Foreskin keratinocyte (primary cell): ENCODE measurements at places on chromosomes 11 and 22. TPM values are rescaled to one million over a fixed set of nuclear protein-coding genes. Genes with fewer than 3 reads are reported as not detected.

- no peak for DNase-seq
These were observed 1045.9 kb upstream of the RAG2 start for GRCh38 chr11:37643968-37644367.

- peak; percentile 64 for DNase-seq
These were observed 45.6 kb downstream of the BCR start for GRCh38 chr22:23225724-23226496.

- no peak for DNase-seq
These were observed 812.2 kb downstream of the JRKL start for GRCh38 chr11:97201743-97202612.

GRCh38 chr11:68206211-68206610 lies 6.9 kb downstream of the KMT5B start:
- no peak for DNase-seq

DNA sequence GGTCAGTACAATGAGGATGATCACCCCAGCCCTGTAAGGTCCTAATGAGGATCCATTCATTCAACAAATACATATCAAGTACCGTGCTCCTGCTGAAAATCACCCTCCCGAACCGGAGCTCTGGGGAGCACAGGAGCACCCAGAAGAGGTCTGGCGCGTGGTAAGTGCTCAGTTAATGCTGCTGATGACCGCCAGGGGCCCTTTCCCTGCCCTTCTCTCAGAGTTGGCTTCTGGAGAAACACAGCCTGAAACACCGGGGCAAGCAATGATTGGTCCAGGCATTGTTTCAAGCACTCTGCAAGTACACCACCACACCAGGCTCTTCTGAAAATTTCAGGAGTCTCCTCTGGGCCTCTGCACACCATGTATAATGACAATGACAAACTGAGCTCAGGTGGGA lies 3.8 kb upstream of the CCDC86 start:
- DNase-seq = no peak

DNA sequence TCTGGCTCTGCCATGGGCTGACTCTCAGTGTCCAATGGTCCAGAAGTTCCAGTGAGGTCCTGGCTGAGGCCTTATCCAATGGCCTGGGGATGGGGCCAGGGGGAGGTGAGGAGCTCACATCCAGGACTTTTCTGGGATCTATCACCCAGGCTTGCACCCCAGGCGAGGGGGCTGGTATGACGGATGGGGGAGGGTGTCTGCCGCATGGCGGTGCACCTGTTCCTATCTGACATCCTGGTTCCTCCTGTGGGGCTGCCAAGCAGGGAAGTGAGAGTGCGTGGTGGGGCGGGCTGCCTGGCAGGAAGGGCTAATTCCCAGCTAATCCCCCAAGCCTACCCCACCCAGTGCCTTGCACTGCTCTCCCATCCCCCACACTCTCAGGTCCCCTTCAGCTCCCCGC lies 102.1 kb downstream of the NECTIN1 start:
- no peak for DNase-seq

- no peak for DNase-seq
These were observed 18.2 kb upstream of the WDR74 start for GRCh38 chr11:62857541-62857982.

DNA sequence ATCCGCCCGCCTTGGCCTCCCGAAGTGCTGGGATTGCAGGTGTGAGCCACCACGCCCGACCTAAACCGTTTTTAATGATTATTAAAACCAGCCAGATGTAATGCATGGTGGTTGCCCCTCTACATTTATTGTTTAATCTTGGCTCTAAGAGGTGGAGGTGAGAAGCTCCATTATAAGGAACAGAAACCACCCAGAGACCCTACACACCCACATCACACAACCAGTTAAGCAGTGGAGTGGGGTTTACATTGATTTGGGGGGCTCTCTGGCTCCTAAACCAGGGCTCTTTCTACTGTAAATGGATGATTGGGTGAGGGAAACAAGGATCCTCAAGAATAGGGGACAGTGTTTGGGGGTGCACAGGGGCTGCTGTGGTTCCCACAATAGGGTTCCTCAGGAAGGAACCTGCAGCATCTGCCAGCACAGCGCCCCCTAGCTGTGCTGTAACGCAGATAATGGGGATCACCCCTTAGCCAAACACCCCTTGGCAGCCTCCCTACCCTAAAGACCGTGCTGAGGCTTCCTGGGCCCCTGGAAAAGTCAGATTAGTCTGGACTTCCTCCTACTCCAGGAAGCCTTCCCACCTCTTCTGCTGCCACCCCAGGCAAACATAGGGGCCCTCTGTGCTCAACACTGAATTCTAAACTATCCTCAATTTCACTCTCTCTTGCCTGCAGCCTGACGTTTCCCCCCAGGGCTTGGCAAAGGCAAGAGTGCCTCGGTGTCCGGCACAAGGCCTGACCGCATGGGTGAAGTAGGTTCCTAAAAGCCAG lies 2.4 kb downstream of the MPST start:
- no peak for DNase-seq

DNA sequence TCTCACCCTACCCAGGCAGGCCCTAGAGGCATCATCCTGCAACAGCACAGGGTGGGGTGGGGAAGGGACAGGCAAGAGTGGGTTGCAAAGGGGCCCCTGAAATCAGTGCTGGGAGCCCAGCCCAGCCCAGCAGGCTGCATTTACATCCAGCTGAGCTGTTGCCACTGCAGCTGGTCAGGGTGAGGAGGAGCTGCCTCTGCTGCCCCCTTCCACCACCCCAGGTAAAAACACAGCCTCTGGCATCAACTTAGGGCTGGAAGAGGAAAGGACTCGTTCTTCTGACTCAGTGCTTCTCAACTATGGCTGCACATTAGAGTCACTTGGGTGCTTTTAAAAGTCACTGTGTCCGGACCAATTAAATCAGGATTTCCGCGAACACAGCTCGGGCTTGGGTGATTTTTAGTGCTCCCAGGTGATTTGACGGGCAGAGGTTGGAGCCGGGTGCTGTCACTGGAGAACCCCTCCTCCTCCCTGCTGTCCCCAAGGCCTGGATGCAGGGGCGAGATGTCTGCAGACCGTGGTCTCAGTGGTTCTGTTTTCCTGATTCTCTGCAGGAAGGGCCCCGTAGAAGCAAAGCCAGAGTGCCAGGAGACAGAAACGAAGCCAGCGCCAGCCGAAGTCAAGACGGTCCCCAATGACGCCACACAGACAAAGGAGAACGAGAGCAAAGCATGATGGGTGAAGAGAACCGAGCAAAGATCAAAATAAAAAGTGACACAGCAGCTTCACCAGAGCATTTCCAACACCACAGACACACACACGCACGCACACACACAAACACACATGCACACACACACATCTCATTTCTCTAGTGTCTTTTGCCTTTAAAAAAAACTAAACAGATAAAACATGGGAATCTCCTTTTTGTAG lies 39.4 kb upstream of the TTC12 start:
- DNase-seq = peak; percentile 39

DNA sequence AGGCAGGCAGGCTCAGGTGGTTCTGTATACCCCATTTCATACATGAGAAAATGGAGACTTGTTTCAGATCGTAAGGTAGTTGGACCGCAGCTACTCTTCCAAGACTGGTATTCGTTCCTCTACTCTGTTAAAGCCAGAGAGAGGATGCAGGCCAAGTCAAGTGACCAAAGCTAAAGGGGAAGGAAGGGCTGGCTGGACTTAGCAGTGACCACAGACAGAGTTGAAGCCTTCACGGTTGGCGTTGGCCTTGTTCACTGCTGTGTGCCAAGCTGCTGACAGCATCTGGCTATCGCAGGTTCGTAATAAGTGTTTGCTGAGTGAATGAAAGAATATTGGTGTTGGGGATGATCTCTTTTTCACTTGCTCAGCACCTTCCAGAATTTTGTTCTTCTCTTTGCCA lies 64.2 kb downstream of the PTPRJ start:
- DNase-seq = no peak

DNA sequence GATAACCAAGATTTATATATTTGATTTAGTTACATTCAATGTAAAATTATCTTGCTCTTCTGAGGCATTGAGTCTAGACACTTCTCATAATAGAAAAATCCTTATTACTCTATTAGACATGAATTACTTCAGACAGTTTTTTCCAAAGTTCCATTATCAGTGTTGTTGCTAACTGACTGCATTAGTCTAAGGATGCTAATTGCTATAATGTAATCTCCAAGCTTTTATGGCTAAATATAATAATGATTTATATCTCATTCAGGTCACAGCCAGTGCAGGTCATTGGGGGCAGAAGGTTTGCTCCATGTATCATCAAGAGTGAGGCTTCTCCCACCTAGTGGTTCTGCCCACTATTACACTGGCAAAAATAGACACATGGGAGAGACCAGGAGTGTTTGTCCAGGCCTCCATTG lies 377.2 kb upstream of the DDI1 start:
- DNase-seq = no peak

DNA sequence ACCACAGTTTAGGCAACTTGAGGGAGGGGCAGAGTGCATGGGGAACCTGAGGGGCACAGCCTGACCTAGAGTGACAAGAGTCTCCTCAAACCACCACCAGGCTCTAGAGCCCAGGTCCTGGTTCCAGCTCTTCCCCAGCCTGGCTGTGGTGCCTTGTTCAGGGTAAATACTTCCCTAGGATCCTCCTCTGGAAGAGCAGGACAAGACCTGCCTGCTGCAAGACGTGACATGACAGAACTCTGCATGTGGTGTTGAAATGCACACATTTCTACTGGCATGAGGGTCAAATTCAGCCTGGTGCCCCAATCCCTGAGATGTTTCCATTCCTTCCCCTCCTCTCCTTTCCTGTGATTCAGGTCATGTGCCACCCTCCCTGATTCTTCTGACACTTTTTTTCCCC lies 3.3 kb downstream of the SEC14L2 start:
- peak; percentile 82 for DNase-seq

GRCh38 chr11:90426442-90426841 lies 203.6 kb upstream of the CHORDC1 start:
- no peak for DNase-seq

- DNase-seq = no peak
These were observed 18.1 kb downstream of the MRTFA start for GRCh38 chr22:40618400-40618799.

GRCh38 chr11:36469881-36470802 lies 39.9 kb downstream of the TRAF6 start:
- no peak for DNase-seq

GRCh38 chr22:49655168-49655812 lies 172.4 kb downstream of the BRD1 start:
- no peak for DNase-seq

- no peak for DNase-seq
These were observed 35.4 kb upstream of the NFRKB start for GRCh38 chr11:129930743-129931142.

Gene MOGAT2
- total RNA-seq = not detected in 2 replicates

Gene LINC01488
- not detected in 2 replicates for total RNA-seq

Gene DPP3
- 64.9 and 73.3 TPM in 2 replicates for total RNA-seq

Gene MUC15
- 0.31 and 0.39 TPM in 2 replicates for total RNA-seq

Gene VPS26B
- total RNA-seq = 39.3 and 40.3 TPM in 2 replicates

Gene PYGM
- 0.07 TPM in 2 replicates for total RNA-seq

Gene CASTOR1
- total RNA-seq = 3.2 and 3.5 TPM in 2 replicates
